ENCODE measurements at places on chromosomes 6 and 20.

GRCh38 chr6:16572943-16573342 lies 188.3 kb downstream of the ATXN1 start:
- no peak for DNase-seq

- peak; percentile 55 for DNase-seq
These were observed 20.7 kb downstream of the COL19A1 start for GRCh38 chr6:69887026-69887425.

DNA sequence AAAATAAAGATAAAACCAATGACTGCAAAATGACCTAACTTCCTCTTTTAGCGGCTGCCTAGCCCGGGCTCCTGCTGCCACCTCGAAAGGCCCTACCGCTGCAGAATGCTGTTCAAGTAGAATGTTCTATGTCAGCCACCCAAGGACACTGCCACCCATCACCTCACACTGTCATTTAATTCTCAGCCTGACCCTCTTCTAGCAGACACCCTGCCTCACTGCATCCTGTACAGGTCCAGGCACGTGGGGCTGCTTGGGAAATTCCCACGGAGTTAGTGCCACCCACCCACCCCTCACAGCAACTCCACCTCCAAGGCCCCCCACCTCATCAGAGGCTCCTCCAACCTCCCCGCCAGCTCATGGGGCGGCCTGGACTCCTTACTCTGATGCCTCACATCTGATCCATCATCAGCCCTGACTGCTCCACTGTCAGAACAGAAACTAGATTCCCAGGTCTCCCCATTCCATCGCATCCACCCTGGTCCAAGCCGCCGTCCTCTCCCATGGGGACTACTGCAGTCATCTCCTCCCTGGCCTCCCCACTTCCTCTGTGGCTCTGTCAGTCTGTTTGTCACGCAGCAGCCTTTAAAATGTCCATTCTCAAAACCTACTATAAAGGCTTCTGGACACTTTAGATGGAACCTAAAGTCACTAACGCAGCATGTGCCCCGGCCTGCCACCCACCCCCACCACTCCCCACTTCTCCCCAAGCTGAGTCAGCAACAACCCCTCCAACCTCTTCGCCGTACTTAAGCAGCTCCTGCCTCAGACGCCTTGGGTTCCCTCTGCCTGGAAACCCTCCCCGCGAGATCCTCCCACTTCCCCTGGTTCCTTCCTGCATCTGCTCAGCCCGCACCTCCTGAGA lies 17.0 kb downstream of the NFATC2 start:
- DNase-seq, result peak; percentile 64

DNA sequence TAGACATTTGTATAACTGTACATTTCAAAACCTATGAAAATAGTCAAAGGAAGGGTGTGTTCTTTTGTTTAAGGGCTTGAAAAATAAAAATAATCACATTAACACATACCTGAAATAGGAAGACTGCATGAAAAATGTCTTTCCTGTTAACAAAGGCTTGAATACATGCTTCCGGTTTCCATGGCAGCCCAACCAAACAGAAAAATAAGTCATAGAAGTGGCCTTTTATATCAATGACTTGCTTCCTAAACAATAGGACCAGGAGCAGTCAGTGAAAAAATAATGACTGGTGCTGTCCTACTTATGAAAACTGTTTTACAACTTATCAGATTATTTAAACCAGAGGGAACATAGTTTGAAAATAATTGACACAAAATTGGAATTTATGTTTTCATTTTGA lies 412.6 kb upstream of the PLCB4 start:
- no peak for DNase-seq

- no peak for DNase-seq
These were observed 622.3 kb upstream of the ARID1B start for GRCh38 chr6:156154896-156155295.

DNA sequence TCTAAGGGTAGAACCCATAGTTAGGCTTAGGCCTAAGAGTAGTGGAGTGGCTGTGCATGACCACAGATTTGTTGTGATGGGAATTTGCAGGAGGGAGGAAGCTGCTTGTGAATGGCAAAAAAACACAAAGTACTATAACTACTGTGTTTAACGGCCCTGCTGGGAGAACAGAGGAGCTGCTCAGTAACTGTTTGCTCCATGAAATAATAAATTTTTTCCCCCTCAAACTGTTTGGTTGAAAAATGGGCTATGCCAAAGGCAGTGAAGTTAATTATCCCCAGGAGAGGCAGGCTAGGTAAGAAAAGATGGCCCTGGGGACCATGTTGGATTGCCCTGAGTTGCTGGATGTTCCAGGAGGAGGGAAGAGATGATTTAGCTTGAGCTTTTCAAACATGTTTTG lies 256.5 kb upstream of the PRND start:
- no peak for DNase-seq

DNA sequence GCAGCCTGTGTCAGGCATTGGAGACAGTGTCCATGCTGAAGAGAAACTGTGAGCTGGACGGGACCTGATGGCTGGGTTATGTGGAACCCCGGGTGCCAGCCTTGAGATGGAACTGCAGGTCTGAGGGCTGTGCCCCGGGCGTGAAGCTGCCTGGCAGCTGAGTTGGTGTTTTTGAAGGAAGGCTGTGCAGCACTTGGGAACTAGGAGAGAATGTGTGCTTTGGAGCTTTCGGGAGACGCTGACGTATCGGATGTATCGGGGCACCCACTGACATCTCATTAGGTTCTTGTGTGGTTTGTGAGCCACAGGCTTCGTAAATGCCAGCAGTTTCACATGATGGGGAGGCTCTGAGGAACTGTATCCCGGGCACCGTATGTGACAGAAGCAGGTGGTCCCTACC lies 2.2 kb downstream of the DLGAP4 start:
- no peak for DNase-seq

DNA sequence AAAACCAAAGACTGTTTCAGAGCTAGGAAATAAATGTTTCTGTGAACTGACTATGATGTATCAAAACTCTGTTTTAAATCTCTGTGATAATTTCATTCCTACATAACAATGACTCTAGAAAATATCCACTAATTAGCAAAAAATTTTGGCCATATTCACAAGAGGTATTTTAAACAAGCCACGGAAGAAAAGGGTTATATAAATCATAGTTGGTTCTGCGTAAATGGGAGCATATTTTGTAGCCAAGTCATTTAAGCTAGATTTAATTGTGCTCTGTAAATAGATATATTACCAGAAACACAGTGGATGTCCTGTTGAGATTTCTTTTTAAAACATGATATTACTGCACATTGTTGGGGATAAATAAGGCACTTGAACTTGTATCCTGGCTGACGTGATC lies 416.5 kb upstream of the PLCB4 start:
- DNase-seq, result no peak

DNA sequence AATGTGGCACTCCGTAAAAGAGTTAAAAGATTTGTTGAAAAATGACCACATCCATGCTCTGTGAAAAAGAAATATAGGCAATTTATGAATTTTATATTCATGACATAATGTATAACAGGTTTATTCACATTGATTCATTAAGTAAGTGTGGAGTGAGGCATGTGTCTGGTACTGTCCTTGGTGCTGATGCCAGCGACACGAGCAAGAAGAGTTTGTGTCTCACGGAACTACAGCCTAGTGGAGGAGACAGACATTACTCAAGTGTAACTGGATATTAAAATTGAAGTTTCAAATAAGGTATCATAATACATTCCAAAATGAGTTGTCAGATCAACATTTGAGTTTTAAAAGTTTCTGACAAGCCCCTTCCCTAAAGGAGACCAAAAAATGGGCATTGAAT lies 158.2 kb upstream of the PRND start:
- DNase-seq, result peak; percentile 33
